ENCODE measurements at places on chromosomes 5 and 9.

DNA sequence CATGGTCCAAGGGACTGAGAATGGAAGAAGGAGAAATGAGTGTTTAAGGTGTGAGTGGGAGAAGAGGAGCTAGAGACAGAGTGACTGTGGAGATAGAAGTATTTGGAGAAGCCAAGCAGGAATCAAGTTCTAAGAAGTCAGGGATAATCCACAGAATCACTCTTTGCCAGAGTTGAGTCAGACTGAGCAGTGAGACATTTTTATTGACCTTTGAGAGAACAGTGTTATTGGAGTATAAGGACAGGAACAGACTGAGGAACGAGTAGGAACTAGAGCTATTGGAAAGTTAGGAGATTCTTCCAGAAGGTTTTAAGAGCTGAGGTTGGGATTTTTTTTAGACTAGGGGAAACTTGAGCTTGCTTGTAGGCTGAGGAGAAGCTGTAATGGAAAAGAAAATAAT is 37.2 kb downstream of the RCL1 start:
- DNase-seq, result no peak

DNA sequence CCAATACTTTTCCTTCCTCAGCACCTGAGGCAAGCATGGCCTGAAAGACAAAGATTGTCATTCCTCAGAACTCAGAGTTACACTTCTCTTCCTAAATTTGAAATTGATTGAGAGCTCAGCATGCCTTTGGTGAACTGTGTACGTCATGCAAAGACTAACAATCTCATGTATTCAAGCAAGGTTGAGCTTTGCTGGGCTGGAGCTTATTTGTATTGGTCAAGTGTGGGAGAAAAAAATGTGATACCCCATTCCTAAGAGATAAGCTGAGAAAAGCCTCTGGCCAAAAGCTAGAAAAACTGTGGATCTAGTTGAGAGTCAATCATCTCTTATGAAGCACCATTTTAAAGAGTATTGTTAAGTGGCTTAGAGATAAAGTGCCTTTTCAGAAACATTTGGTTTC is 392.2 kb downstream of the RASEF start:
- no peak for DNase-seq

- DNase-seq, result no peak
Measured at GRCh38 chr9:99818500-99818899, 3.2 kb upstream of the NR4A3 start.

DNA sequence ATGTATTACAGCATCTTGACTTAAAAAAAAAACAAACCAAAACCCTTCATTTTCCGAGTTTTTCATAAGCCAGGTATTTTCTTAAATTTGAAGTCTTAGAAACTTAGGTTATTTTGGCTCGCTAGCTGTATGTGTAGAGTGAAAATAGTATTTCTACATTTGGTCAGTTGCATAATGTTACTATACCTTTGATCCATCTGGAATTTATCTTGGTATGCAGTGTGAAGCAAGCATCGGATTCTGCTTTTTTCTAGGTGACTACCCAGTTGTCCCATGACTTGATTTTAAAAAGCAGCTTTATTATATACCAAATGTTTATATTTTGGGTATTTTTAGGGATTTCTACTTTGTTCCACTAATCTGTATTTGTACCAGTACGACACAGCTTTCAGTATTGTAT is 27.7 kb downstream of the UBAP1 start:
- DNase-seq, result no peak

- no peak for DNase-seq
Measured at GRCh38 chr5:107341376-107342084, 329.2 kb downstream of the EFNA5 start.

- no peak for DNase-seq
Measured at GRCh38 chr5:139851558-139851957, 56.0 kb downstream of the PSD2 start.

DNA sequence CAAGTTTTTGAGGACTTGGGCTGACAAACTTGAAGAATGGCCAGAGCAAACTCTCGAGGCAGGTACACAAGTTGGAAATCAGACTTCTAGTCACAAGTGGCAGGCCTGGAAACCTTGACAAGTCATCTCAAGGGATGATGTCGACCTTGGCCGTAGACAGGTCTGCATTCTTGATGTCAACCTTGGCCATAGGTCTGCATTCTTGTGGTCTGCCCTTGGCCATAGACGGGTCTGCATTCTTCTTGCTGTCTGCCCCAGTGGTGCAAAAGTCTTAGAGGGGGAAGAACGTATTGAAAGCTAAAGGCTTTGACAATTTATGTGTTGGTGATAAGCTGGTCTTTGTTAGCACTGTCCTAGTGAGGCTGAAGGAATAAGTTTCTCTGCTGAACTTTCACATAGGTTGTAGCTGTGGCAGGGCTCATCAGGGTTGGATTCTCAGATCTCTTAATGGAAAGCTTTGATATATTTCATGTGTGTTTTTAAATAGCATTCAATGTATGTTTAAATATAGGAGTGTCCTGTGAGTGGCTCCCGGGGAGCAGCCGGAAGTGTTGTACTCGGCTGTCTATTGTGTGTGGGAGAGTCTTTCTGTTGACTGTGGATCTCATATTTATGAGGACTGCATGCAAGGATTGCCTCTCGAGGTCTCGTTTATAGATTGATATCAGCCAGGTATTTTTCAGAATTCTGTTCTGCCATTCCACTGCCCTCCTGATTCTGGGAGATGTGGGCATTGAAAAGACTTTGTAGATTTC is 27.0 kb downstream of the SUB1 start:
- DNase-seq, result peak; percentile 45

DNA sequence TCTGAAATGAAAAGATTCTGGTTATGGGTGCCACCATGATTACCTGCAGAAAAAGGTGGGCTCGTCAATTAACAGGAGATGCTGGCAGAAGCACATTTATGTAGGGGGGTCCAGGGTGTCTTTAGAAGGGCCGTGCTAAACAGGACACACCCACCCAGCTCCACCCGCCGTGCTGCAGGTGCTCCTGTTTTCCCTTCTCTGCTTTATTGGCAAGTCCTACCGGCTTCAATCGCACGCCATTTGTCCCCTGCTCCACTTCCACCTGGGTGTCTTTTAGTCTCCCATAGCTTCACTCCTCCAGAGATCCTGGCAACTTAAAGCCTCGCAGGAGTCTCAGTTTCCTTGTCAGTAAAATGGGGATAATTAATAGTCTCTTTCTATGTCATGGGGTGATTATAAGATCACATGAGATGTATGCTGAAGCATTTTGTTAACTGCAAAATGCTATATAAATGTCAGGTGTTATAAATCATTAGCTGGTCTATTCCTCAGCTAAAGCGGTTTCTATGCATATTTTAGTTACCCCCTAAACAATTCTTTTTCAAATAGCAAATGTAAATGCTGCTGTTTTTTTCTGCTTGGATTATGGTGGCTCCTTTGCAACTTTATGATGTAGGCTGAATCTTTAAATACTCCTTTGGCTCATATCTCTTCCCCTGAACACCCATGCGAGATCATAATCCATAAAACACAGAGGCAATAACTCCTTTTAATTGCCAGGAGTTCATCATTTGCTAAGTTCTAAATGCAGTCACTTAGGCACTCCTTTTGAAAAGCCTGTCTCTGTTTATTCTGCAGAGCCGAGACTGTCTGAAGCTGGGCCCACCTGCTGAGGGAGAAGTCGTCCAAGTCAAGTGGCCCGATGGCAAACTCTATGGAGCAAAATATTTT is 406.9 kb downstream of the KDM4C start:
- DNase-seq, result no peak

- no peak for DNase-seq
Measured at GRCh38 chr5:58786035-58786434, 203.2 kb downstream of the RAB3C start.

DNA sequence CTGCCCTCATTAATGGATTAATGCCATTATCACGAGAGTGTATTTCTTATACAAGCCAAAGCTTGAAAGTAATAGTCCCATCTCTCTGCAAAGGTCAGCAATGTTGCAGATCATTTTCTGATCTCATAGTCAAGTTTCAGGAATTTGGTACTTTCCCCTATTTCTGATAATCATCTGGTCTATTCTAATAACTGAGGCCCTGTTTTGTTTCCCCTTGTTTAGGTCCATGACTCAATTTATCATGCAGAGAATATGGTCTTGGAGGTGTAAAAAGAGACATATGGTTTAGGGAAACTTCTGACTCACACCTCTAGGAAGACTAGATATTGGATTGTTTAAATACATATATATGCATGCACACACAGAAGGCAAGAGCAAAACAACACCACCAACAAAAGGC is 339.3 kb upstream of the NUDT12 start:
- DNase-seq, result no peak

- DNase-seq, result no peak
Measured at GRCh38 chr5:1983919-1984695, 101.4 kb upstream of the IRX4 start.

GRCh38 chr5:31270396-31270795 is 76.9 kb downstream of the CDH6 start:
- DNase-seq, result peak; percentile 17

DNA sequence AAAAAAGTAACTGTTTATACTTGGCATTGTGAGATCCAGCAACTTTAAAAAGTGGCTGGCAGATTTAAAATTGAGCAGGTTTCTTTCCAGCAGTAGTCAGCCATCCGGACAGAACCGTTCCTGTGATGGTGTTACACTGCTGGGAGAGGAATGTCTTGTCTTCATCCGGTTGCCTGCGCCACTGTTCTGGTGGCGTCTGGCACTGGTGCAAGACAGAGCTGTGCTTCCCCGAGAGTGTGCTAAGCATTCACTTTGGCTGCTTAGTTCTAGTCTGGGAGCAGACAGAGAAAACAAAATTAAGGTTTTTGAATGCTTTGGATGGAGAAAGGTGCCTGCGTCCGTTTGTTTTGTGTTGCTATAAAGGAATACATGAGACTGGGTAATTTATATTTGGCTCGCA is 35.5 kb upstream of the CREBRF start:
- no peak for DNase-seq

- no peak for DNase-seq
Measured at GRCh38 chr9:2816476-2817141, 27.3 kb downstream of the PUM3 start.

DNA sequence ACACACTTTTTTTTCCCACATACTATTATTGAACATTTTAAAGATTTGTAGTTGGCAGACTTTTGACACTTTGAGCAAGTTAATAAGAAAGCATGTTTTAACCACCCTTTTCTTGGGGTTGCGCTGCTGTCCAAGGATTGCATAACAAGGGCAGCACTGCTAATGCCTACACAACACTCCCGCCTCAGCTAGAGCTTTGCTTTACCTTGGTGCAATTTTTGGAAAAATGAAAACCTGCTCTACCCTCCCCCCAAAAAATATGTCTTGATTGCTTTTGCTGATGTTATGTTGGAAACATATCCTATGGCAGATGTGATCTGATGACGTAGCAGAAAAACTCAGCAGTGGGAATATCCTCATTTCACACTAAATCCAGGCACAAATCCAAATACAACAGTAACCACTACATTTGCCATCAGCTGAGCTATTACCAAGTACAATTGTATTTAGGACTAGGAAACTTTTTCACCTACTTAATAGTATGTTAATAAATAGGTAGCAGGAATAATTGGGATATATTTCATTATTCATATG is 51.5 kb downstream of the UBE2R2 start:
- no peak for DNase-seq

- DNase-seq, result no peak
Measured at GRCh38 chr5:112165897-112166737, 253.0 kb downstream of the EPB41L4A start.

- no peak for DNase-seq
Measured at GRCh38 chr5:150674341-150674821, 13.3 kb downstream of the MYOZ3 start.

DNA sequence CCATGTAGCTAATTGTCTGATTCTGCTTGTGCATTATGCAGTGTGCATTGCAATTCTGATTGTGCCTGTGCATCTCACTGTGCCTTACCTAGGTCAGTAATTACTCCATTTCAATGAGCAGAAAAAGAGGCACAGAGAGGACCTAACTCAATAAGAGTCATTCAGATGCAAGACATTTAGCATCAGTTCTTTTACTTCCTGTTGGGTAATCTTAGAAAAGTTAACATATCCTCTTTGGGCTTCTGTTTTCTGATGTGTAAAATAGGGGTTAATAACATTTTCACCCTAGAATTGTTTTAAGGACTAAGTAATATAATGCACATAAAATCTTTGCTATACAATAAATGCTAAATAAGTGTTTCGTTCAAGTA is 7.0 kb upstream of the DCTN4 start:
- no peak for DNase-seq

DNA sequence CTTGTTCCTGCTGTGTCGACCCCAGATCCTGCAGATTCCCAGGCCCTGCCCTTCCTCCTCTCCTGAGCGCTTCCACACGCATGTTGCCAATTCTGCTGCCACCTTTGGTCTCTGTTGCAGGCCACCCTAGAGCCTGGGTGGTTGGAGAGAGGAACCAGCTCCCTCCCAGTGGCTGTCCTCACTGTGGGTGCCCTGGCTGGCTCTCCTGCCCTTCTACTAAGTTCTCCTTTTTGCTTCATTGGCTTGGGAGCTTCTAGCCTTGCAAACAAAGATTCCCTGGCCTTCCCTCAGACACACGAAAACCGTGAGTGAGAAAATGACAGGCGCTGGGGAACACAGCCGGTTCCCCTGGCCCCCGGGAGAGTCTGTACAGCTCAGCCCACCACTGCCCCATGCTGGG is 14.2 kb upstream of the NCS1 start:
- no peak for DNase-seq

GRCh38 chr9:131641618-131642495 is 96.5 kb downstream of the PRRT1B start:
- DNase-seq, result no peak

- no peak for DNase-seq
Measured at GRCh38 chr5:6412811-6413210, 34.5 kb upstream of the MED10 start.

- DNase-seq, result no peak
Measured at GRCh38 chr5:88667496-88668201, 215.3 kb downstream of the MEF2C start.

DNA sequence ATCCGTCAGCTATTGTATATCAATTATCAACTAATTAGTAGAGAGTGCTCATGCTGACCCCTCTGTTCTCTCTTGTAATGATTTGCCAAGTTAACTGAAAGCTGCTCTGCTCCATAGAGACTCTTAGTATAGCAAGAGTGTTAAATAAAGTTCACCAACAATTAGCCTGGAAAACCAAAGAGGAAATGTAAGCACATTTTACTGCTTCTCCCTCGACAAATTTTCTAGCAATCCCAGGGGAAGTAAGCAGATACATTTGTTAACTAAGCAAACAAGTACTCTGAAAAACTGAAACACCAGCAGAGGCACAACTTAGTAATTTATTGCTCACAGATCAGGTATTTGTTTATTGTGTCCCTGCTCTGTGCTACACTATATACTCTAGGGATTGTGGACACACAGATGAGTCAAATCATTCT is 162.2 kb downstream of the GLIS3 start:
- peak; percentile 85 for DNase-seq

Measured in kidney glomerular epithelial cell (primary cell).